NCI-H345 (cell line): ENCODE measurements at places on chromosomes 7 and 10.
A peak's percentile ranks its signal among the peaks of the same experiment; 100 is the strongest.

- DNase-seq: no peak
Observed at GRCh38 chr10:58362027-58362789, 23.0 kb upstream of the TFAM start.

DNA sequence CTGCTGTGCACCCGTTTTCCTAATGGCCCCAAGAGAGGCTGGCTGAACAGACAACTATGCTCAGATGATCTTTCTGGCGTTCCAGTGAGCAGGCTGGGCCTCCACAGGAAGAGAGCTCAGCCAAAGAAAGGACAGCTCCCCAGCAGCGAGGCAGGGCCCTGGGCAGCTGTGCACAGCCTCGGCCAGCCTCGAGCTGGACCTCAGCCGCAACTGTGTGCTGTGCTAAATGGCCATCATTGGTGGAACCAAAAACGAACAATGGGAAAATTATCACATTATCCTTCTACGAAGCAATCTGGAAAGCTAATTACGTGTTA, 97.5 kb downstream of the CTBP2 start:
- DNase-seq: no peak

DNA sequence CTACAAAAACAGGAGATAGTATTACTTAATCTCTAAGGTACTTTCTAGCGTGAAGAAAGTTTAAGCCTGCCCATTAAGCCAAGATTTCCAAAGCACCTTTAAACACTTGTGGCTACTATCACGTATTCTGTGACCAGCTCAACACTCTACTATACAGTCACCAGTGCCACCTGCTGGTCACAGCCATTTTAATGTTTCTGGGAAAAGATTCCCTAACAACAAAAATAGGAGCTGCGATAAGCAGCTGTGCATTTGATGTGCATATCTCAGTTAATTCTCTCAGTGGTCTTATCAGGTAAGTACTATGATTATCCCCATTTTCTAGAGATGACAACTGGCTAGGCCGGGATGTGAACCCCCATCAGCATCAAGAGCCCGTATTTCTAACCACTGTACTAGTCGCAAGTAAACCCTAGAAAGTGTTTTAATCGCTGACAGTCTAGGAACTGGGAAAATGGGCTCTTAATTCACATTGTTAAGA, 860 bp downstream of the SEC31B start:
- DNase-seq: peak; percentile 15

GRCh38 chr10:68301301-68301700, 30.6 kb upstream of the HNRNPH3 start:
- no peak for DNase-seq
